ENCODE measurements at places on chromosomes 7 and 10.
A peak's percentile ranks its signal among the peaks of the same experiment; 100 is the strongest.

- DNase-seq: no peak
Observed at GRCh38 chr10:131452926-131453720, 141.6 kb upstream of the TCERG1L start.

GRCh38 chr7:151514461-151515275 is 5.0 kb downstream of the RHEB start:
- DNase-seq: no peak

DNA sequence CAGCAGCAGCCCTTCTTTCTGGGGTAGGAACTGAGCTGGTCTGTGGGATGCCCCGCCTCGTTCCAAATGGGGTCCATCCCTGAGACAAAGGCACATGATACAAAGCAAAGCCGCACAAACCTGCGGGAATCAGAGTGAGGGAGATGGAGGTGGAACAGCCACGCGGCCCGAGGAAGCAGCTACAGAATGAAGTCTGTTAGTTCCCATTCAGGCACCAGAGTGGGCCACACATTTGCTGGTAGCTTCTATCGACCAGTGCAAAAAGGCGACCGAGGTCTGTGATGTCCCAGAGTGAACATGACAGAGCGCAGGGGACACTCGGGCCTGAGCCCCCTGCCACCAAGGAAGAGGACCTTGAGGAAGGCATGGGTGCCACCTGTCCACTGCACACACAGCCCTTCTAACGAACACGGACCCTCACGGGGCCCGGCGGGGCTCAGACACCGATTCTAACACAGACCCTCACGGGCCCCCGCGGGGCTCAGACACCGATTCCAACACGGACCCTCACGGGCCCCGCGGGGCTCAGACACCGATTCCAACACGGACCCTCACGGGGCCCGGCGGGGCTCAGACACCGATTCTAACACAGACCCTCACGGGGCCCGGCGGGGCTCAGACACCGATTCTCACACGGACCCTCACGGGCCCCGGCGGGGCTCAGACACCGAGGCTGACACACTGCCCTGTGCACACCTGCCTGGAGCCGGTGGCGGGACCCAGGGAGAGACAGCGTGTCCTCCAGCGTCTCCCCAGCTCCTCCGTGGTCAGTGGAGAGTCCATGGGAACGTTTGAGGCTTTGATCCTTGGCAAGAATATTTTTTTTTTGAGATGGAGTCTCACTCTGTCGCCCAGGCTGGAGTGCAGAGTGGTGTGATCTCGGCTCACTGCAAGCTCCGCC is 32.8 kb upstream of the FAM20C start:
- DNase-seq: no peak

DNA sequence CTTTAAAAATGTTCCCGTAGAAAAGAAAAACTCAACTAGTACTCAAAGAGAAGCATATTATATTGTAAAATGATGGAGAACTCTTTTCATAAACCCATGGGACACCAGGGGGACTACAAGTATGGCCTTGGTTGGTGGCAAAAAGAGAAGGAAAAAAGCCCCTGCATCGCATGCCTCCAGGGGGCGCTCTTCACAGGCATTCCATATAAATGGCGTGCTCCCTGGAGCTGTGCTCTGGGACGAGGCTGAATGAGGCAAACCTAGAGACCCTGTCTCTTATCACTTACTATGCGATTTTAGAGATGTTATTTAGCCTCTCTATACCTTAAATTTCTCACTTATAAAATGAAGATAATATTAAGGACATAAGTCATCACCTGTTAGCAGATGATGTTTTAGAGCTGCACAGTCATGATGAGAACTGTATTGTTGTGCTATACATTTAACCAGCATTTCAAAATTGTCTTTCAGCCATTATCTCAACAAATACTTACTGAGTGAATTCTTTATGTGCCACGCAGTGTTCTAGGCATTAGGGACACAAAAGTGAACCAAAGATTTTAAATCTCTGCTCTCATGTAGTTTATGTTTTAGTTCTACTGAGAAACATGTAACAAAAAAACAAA is 105.8 kb downstream of the ARHGAP21 start:
- no peak for DNase-seq

DNA sequence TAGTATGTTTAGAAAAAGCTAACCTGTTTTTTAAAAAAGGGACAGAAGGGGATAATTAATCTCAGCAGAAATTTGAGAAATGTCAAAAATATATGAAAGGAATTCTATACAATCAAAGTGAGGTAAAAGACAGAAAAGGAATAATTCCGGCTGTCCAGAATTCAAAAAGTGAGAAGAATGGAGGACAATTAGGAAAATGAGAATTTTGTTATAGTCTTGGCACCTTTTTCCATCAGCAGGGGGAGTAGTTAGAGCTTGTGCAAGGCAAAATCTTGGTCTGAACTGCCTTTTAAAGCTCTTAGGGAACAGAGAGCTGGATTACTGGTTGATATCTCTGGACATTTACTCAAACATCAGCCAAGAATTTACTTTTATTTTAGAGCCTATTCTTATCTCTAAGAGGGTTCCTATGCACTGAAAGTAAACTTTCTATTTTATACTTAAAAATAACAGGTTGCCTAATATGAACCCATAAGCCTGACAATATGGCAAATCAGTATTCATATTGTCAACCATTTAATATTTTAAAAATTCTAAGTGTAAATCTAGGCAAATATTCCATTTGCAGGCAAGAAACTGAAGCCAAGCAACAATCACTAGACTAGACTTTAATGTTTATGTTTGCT is 185.6 kb downstream of the ANK3 start:
- peak; percentile 5 for DNase-seq

DNA sequence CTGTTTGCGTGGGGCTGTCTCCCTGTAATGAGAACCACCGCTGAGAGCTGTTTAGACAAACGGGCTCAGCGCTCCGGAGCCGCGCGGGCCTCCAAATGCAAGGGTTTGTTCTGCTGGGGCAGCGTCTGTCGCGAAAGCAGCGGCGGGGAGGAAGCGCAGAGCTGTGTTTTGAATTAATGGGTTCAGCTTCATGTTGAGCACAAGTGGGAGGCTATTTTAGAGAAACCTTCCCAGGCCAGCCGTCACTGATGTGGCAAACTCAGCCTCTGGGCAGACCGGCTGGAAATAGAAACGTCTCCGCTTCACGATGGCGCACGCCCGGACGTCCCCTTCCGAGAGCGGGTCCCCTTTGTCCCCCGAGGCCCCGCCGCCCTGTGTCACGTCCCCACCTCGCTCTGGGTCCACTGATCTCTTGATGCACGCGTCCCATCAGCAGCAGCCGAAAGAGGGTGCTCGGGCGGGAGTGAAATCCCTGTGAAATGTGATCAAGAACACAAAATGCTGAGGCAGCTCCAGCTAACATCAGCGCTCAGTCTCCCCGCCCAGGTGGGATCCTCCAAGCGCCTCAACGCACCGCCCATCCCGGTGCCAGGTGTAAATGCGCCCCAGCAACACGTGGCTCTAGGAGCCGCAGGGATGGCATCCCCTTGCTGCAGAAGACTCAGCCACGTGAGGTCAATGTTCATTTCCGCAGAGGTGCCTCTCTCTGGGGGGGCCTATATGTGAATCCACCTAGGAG is 44.9 kb downstream of the BAMBI start:
- DNase-seq: no peak

DNA sequence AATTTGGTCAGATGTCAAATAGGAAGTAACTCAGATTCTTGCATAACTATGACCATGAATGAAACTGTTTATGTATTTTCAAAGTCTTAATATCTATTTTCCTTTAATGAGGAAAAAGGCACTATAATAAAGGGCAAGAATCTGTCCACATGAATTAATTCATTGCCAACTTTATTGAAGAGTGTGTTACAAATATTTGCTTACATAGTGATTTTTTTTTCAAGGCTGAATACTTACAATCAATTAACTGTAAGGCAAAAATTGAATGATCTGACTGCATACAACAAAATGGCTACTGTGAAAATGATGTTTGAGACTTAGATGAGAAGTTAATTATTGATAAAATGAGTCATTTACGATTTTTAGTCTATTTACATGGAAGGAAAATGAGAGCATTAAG is 475.0 kb downstream of the DNAJB9 start:
- no peak for DNase-seq

GRCh38 chr10:48798481-48799254 is 114.0 kb downstream of the WDFY4 start:
- DNase-seq: no peak
